ENCODE measurements at places on chromosomes 11 and 22.

DNA sequence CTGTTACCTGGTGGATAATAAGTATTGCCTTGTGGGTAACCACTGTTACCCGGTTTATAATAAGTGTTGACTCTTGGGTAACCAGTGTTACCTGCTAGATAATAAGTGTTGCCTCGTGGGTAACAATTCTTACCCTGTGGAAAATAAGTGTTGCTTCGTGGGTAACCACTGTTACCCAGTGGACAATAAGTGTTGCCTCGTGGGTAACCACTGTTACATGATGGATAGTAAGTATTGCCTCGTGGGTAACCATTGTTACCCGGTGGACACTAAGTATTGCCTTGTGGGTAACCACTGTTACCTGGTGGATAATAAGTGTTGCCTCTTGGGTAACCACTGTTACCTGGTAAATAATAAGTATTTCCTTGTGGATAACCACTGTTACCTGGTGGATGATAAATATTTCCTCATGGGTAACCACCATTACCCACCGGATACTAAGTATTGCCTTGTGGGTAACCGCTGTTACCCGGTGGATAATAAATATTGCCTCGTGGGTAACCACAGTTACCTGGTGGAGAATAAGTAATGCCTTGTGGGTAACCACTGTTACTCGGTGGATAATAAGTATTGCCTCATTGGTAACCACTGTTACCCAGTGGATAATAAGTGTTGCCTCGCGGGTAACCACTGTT, 8.7 kb upstream of the NXPE4 start:
- no peak for DNase-seq

DNA sequence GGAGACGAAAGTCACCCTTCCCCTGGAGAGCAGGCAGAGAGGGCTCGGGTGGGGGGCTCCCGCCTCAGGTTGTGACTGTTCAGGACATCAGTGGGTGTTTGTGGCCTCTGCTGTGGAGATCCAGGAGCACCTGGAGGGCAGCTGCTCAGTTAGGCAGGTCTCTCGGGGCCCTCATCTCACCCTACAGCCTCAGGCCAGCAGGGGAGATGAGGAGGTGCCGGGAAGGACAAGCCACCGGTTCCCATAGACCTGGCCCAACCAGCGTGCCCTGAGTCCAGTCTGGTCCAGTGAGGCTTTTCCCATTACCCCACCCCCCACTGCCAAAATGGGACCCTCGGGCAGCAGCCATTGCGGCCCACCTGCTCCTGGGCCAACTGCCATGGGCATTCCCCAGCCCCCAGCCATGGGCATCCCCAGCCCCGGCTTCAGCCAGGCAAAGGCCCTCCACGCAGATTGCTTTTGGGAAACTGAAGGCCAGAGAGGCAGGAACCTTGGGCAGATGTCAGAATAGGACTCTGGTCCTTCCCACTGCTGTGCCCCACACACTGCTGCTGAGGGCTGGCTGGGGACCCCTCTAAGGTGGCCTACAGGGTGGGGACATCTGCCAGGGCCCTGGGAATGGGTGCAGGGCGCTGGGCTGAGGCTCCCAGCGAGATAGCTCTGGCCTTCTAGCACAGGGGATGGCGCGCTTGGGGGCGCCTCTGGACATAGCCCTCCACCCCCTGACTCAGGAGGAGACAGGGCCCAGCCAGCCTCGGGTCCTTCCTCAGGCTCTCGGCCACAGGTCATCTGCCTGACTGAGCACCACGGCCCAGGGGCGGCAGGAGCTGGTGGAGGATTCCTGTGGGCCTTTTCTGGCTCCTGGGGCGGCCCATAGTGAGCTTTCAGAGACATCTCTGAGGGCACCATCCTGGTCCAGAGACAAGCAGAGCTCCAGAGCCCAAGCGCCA, 4.8 kb downstream of the PIM3 start:
- DNase-seq, result no peak

- no peak for DNase-seq
Measured at GRCh38 chr11:115469361-115469760, 34.9 kb downstream of the CADM1 start.

GRCh38 chr11:97979741-97980140, 1041.0 kb upstream of the CNTN5 start:
- DNase-seq, result no peak

DNA sequence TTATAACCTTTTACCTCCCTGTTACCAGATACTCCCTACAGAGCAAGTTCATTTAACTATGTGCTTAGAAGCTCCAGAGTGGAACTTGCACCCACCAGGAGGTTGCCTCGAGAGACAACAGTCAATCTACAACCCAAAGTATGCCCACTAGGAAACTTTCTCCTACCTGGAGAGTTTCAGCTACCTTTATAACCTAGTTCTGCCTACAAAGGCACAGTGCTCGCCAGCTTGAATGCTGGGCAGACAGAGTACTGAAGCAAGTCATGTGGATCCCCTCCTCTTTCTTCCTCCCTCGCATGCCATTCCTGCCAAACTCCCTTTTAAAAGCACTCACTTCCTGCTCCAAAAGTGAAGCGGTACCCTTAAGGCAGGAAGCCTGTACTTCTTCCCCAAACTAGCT, 258.9 kb downstream of the SWAP70 start:
- no peak for DNase-seq

- DNase-seq, result no peak
Measured at GRCh38 chr11:96293109-96293508, 49.9 kb downstream of the MAML2 start.

DNA sequence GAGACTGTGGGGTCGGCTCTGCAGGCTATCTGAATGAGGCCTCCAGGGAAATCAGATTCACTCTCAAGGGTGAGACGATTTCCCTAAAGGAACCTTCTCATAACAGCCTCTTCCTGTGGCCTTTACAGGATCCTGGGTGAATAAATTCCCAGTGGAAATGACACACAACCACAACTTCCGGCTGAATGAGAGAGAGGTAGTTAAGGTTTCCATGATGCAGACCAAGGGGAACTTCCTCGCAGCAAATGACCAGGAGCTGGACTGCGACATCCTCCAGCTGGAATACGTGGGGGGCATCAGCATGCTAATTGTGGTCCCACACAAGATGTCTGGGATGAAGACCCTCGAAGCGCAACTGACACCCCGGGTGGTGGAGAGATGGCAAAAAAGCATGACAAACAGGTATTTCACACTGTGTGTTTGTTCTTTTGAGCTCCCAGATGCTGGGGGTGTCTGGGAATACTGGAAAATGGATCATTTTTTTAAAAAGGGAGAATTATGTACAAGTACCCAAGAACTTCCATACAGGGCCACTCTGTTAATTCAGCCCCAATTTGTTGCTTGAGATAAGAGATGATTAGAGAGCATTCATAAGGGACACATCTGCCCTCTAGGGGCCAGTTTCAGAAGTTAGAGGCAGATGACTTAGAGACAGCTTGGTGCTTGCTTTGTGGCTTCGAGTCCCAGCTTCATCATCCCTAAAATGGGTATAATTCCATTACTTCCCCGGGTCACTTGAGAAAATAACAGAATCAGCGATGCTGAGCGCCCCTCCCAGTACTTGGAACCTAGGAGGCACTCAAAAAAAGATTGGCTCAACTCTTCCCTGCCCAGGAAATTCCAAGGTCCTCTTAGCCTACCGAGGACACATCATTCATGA, 10.2 kb downstream of the SERPIND1 start:
- peak; percentile 75 for DNase-seq

GRCh38 chr11:134471087-134471715, 59.2 kb upstream of the B3GAT1 start:
- DNase-seq, result no peak
